ENCODE measurements at places on chromosomes 5 and 9.

GRCh38 chr5:176943816-176944215 lies 44.7 kb upstream of the HK3 start:
- no peak for DNase-seq

GRCh38 chr5:134878403-134878802 lies 4.2 kb downstream of the TXNDC15 start:
- no peak for DNase-seq

DNA sequence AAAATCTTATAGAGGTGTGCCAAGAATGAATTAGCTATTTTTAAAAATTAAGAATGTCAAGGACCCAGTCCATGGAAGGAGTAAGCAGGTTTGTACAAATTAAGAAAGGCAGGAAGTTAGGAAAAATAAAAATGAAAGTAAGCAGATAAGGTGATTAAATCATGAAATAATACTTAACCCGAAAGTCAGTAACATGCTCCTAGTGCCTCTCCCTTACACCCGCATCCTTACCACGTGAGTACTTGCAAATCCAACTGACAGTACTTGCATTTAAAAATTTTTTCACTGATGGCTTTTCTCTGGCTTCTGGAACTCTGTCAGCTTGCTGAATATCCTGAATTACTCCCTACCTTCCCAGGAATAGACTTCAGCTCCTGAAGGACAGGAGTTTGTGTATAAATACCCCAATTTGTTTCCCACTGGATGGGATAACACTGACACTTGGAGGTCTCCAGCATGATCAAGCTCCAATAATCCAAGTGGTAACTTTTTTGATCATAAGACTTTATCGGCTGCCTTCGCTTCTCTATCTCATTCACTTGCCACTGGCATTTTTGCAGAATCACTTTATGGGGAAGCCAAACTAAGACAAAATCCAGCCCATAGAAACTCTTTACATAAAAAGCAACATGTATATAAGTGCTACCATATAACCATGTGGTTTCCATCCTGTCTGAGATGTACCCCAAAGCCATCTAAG lies 41.6 kb upstream of the RICTOR start:
- DNase-seq, result no peak

DNA sequence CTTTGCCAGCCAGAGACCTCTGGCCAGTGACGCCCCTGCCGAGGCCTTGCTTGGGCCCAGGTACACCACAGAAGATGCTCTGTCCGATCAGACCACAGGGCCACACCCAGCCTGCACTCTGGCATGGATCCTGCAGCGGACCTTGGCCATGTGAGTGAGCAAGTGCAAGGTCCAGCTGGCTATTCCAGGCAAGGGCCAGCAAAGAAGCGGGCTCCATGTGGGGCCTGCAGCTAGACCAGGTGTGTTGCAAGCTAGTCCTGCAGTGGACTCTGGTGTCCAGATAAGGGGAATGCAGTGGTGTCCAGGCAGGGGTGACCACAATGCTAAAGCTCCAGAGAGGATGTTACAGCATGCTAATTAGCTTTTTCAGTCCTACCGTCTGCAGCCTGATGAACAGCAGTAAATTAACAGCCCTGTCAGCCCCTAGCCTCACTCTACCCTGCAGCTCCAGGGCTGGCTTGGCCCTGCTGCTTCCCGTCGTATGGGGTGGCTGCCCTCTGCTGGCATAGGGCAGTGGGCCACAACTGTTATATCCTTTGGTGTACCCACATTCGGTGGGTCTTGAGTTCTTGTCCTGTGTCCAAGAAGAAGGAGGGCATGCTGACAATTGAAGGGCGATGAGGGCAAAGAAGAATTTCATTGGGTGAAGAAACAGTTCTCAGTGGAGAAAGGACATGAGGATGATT lies 284.5 kb upstream of the POU5F2 start:
- no peak for DNase-seq

- DNase-seq, result no peak
These were observed 29.9 kb downstream of the LHX3 start for GRCh38 chr9:136174779-136175615.

DNA sequence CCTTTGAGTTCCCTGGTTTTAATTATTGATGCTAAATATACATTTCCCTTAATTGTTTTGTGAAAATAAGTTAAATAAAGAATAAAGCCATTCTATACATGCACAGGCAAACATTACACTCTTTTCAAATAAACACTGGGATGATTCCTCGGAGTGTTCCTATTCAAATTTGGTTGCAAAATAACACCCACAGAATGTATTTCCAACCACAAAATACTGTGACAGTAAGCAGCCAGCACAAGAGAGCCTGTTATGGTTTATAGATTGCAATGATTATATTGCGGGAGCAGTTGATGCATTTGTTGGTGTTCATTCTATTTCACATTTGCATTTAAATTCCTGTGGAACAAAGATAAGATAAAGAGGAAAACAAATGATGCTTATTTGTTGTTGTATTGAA lies 632.6 kb upstream of the WWC1 start:
- DNase-seq, result no peak

DNA sequence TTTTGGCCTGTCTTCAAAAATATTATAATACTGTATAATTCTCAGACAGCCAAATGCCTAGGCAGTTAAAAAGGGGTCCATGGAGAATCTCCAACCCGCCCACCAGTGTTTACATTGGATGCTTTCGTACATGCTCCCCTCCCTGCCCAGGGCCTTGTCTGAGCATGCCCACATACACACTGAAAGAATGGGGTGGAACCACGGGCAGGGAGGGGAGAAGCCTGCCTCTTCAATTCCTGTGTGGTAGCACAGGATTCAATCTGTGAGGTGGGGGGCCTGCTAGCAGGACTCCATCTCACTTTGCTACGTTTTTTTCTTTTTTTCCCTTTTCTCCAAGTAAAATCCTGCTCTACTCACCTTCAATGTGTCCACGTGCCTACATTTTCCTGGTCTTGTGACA lies 314.7 kb upstream of the GRAMD2B start:
- no peak for DNase-seq

GRCh38 chr9:5596173-5596572 lies 32.7 kb upstream of the RIC1 start:
- no peak for DNase-seq

DNA sequence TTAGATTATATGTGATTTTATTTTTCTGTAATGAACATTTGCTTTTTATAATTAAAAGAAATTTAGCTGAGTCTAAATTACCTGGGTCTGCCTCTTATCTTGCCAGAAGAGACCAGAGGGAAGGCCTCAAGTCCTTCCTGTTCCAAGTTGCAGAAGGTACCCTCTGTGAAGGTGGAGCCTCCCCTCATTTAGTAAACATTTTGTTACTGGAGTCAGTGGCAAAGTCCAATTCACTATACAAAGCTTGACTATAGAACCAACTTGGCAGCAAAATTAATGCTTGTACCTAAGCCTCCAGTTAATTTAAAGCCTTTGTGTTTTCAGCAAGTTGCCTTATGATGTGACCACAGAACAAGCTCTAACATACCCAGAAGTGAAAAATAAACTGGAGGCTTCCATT lies 42.8 kb upstream of the F2R start:
- DNase-seq, result no peak

DNA sequence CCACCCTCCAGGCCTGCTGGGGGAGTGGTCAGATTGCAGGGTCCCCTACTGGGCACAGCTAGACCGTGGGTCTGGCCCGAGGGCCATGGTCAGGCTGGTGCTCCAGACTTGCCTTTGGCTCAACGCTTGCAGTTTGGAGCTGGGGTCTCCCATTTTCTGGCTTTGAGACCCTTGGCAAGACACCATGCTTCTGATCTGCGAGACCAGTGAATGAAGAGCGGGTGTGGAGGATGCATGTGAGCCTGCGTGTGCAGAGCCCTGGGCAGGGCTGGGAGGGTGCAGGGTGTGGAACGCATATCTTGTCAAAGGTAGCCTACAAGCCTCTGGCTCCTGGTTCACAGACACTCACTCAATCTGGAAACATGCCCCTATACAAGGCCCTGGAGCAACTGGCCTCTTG lies 6.1 kb upstream of the MRNIP start:
- DNase-seq, result no peak

- no peak for DNase-seq
These were observed 39.9 kb downstream of the USP20 start for GRCh38 chr9:129875181-129875611.

DNA sequence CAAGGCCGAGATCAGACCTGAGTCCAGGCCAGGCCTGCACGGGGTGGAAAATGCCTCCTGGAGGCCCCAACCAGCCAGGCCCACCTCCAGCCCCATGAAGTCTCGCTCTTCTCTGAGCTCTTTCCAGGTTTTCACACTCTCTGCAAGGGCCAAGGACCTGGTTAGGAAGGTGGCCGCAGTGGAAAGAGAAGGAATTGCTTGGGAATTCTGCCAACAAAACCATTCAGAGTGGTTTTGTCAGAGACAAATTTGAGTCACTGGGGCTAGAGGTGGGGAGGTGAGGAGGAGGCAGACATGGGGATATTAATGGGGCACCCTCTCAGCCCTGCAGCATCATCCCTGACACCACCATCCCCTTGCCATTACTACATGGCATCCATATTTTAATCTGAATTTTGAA lies 261.0 kb downstream of the ROR2 start:
- DNase-seq, result no peak

DNA sequence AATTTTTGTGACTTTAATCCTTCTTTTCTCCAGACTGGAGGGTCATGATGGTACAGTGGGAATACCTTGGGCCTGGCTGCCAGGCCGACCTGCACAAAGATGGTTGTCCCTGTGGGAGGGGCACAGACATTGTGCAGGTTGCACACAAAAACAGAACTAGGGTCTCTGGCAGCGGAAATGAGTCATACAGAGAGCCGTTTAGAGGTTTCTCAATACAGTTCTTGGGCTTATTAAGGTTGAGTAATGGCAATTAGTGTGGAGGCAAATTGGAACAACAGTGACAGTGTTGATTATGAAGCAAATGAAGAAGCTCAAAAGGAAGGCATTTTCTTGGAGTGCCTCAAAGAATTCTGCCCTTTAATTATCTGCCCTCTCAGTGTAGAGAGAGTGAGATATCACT lies 173.6 kb downstream of the TENT4A start:
- no peak for DNase-seq

DNA sequence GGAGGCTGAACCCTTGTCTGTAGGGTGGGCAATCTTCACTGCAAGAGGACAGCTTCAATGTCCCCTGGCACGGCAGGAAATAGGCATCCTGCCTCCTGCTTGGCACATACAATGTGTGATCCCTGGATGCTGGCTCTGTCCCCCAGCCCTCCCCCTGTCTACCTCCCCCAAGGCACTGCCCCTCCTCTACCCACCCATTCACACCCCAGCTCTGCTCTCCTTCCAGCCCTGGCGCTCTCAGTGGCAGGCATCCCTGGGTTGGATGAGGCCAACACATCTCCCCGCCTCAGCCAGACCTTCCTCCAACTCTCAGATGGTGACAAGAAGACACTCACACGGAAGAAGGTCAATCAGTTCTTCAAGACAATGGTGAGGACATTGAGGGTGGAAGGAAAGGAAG lies 24.1 kb upstream of the FOXI1 start:
- no peak for DNase-seq

DNA sequence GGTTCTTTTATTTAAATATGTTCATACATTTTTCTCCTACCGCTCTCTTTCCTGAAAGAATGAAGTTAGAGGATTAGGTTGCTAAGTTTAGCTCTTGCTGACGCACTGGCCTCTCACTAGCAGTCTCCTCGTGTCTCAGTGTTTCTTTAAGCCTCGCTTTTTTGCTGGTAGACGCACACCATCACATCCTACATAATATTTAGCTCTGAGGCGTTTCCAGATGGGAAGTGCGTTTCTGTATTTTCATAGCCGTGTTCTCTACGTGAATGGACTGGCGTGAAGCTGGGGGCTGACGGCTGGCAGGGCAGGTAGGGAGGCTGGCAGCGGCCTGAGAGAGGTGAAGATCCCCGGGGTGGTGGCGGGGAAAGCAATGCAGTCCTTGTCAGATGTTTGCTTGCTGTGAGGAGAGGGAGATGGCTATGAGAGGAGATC lies 79.2 kb upstream of the SPRY4 start:
- no peak for DNase-seq

- peak; percentile 65 for DNase-seq
These were observed 30.9 kb downstream of the RHOBTB3 start for GRCh38 chr5:95761771-95762651.

DNA sequence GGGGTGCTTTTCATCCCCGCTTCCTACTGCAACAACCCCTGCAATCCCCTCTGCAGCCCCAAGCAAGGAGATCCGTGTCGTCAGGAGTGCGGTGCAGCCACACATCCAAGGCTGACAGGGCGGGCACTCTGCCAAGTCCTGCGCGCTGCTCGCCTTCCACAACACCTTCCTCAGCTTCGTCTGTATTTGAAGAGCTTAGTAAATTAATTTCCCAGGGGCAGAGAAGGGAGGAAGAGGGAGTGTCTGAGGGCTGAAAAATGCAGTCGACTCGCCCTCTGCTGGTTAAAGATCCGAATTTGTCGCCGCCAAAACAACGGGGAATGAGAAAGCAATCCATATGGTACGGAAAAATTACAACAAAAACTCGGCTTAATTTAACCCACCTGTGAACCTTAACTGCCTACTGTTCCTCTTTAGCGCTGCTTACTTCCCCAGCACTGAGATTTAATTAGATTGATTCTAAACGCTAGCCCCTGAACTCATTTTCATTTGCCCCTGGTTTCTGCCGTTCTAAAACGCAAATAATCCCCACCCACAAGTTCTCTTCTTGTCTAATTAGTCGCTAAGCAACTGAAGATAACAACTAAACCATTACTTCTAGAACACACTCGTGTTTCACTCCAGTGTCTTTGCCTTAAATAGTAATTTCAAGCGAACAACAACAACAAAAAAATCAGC lies 10.9 kb upstream of the PCDHB1 start:
- DNase-seq, result no peak

DNA sequence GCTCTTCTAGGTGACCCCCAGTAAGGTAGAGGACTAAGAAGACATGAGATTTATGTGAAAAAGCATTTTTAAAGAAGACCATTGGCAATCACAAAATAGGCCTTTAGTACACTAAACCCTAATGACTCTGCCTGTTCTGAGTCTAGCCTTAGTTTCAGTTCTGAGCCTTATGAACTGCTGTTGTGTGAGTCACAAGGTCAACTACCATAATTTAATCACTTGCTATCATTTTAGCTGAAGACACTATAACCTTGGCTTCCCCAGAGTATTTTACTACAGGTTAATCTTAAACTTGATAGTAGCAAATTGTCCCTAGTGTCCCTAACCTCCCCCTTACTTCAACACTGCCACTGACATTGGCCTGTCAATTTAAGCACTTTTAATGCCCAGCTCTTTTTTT lies 34.4 kb downstream of the APC start:
- no peak for DNase-seq

DNA sequence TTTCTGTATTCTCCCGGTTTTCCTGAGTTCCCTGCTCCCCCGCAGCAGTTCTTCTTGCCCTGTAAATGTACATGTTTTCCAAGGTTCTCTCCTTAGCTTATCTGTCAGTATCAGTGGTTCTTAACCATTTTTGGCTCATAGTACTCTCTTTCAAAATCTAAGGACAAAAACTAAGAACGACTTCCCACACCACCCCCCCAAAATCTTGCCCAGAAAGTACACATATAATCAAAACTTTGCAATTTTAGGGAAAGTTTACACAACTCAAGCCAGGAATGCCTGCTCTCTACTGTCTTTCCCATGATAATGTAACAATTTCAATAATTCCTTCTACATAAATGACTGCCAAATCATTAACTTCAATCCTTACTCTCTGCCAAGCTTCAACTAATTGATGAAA lies 4.5 kb downstream of the DCAF12 start:
- no peak for DNase-seq

Data from kidney epithelial cell (primary cell).